ENCODE measurements at places on chromosomes 2 and 18.

DNA sequence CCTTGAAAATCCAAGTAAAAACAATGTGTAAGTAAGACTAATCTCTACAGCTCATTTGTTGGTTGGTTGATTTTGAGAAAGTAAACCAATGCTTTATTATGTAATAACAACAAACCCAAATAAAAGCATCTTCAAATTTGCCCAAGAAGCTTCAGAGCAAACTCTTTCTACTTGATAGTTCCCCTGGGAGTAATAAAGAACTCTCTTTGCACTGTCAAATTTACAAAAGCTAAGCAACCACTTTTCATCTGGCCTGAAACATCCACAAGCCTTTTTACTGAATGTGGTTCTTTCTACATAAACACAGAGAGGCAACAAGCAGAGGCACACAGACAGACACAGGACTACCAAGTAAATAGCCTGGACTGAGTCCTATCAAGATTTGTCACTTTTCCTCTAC lies 28.8 kb upstream of the CACNB4 start:
- DNase-seq: no peak

DNA sequence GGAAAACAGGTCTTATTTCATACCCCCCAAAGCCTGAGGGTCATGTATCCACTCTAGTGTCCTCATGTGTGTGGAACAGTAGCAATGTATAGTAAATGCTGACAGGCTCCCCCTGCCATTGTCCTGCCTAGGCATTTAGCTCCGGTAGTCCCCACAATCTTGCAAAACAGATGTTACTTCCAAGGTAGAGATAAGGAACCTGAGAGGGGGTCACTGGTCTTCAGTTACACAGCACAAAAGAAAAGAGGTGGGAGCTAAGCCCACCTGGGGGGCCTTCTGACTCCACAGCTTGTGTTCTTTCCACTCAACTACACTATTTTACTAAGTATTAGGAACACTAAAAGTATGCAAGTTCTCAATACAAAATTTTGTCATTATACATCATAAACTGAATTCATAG lies 17.4 kb upstream of the FECH start:
- no peak for DNase-seq

DNA sequence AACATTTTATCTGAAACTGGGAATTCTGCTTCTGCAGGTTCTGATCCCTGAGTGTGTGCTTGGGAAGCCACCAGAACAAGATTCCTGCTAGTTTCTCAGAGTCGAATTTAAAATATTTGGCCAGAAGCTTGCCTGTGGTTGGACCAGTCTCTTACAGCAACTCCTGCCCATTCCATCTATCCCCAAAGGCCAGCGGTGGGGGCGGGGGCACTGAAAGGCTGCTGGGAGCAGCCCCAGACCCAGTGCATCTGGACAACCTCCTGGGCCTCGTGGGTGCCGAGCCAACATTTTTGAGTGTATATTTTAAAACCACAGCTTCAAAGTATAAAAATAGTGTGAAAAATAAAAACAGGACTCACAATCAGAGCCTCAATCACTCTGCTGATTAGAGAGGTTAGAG lies 38.6 kb upstream of the ZFP36L2 start:
- peak; percentile 50 for DNase-seq

DNA sequence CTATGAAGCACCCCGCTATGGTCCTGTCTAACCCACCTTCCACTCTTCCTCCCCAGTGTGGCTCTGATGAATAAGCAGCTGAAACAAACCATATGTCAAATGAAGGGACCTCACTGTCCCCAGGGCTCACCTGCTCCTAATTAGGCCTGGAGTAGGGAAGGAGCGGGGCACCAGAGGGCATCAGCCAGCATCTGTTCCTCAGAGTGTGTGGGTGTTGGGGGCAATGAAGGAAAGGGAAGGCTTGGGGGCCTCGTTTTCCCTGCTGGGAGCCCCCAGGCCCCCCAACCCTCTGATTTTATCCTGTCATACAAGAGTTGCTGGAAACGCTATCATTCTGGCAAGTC lies 274.7 kb downstream of the HAUS1 start:
- no peak for DNase-seq

GRCh38 chr18:70931942-70932814 lies 643.3 kb downstream of the SOCS6 start:
- peak; percentile 57 for DNase-seq

DNA sequence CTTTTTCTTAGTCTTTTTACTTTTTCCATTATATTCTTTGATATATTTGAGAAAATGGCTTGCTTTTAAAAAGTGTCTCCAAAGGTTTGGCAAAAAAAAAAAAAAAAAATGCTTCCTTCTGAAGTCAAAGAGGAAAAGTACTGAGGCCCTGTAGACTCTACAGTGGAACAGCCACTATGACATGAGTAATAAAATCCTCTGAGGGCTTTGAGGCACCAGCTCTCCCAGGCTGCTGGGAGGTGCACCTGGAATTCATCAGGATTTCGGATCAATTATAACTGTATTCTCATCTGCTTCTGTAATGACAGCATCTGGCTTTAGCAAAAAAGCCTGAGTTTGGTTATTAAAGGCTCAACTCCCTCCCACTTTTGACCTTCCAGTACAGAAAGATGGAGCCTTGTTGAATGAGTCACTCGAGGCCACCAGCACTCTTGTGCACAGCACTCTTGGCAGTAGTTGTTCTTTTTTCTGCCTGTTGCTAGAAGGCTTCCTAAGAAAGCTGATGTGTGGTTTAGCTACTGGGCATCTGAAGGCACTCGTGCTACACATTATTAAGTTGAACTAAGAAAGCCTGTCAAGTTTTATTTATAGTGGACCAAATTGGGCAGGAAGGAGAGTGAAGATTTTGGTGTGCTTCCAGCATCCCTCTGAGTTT lies 131.3 kb downstream of the PRPF40A start:
- peak; percentile 89 for DNase-seq

- no peak for DNase-seq
These were observed 290.8 kb downstream of the DYSF start for GRCh38 chr2:71743995-71744675.

DNA sequence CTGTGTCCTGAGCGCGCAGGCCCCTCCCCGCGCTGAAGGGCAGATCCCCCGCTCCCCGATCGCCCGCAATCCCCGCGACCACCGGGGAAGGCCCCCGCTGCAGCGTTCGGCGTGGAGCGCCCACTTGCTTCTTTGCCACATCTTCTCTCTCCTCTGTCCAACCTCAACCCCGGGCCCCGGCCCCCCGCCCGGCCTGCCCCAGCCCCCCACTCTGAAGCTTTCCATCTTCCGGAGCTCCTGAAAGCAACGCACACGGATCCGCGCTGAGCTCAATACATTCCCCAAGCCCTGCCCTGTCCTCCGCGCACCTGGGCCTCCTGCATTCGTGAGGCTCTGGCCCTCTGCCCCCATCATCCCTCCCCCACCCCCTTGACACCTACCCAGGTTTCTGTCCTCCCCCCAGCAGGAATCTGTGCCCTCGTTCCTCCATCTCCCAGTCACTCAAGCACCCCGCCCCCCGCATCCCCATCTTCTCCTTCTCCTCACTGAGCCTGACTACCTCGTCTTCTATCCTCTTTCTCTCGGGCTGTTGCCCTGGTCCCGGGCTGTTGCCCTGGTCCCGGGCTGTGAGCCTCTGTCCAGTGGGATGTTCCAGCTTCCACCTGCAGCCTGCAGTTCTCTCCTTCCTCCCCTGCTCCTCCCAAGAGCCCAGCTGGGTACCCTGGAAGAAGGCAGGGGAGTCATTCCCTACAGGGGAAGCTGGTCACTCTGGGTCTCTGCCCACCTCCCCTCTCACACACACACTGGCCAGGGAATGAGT lies 7.8 kb downstream of the SPEG start:
- peak; percentile 46 for DNase-seq

DNA sequence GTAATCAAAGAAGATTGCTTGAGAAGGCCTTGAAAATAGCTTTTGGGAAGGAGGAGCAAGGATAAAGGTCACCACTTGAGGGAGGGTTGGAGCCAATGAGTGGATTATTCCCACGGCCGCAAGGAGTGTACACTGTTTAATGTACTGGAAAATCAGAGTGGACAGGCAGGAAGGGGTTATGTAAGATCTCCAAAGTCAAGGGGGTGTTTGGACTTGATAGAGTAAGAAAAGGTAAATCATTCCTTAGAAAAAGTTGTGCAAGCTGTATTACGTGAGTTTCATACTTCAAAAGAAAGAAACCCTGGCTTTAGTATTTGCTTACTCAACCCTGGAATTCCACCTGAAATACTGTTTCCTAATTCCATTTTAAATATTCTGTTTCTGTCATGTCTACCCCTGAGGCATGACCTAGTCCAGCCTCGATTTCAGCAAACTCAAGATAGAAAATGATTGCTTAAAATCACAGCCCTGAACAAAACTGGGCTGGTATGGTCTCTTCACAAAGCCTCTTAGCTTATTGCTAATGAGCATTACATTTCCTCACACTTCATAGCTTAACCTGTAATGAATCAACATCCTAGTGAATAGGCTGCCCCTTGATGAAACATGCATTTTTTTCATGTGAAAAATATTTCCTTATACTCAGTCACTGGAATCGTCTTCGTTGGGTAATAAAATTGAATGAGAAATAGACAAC lies 1.1 kb downstream of the MREG start:
- peak; percentile 46 for DNase-seq

DNA sequence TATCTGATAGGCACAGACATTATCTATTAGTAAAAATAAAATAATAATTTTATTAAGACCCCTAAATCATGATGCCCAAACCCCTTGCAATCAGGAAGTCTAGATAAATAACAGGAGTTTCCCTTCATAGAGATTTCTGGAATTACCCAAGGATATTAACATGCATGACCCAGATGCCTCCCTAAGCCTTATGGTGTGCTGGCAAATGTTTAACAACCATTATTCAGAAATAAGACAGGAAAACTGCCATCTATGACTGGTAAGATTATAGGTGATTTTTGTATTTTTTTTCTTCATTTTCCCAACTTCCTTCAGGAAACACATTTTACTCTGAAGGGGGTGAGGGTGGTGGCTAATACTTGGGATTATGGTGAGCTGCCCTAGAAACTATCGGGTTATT lies 2.7 kb upstream of the PPP1CB start:
- no peak for DNase-seq

DNA sequence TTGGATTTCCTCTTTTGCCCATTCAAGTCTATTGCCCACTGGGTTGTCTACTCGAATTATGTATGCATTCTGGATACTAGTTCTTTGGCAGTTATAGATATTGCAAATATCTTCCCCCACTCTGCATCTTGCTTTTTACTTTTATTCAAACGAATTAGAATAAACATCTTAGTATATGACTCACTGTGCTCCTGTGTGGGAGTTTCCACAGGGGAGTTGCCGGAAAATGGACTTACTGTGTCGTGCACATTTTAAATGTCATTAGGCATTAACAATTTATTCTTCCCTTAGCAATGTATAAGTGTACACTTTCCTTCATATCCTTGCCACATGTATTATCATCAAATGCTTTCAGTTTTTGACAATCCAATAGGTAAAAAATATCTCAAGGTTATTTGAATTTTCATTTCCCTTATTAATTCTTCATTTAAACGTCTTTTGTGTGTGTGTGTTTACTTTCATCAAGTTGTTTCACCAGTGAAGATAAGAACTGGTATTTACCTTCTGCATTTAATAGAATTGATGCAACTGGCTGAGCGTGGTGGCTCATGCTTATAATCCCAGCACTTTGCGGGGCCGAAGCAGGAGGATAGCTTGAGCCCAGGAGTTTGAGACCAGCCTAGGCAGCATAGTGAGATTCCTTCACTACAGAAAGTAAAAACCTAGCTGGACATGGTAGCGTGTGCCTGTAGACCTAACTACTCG lies 4.6 kb upstream of the UGT1A5 start:
- DNase-seq: peak; percentile 69

- DNase-seq: no peak
These were observed 23.4 kb upstream of the TANK start for GRCh38 chr2:161136696-161137324.

DNA sequence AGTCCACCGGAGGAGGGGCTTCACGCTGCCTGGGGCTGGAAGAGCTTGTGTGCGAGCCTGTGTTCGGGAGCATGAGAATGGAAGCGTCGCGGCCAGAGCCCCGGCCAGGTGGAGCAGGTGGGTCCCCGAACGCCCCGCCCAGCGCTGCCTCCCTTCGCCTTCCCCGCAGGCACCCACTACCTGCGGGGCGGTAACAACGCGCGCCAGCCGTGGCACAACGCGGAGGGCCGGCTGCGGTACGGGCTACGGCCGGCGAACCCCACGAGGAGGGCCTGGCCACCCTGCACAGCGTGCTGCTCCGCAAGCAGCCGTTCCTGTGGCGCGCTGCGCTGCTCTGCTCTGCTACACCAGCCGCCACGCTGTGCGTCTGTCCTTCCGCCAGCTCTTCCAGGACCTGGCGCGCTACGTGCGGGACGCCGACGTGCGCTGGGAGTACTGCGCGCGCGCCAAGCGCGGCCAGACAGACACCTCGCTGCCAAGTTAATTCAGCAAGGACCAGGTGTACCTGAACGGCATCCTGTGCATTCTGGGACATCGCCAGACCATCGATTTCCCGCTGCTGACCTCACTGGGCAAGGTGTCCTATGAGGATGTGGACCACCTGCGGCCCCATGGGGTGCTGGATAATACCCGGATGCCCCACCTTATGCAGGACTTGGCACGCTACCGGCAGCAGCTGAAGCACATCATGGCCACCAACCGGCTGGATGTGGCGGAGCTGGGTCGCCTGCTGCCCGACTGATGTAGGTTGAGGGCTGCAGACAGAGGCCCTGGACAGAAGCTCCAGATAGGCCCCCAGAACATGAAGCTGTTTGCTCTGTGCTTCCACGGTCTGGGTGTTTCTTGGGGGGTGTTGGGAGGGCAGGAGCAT lies 200.6 kb downstream of the NAPG start:
- DNase-seq: no peak

- no peak for DNase-seq
These were observed 59.0 kb downstream of the GPR39 start for GRCh38 chr2:132475615-132476014.

DNA sequence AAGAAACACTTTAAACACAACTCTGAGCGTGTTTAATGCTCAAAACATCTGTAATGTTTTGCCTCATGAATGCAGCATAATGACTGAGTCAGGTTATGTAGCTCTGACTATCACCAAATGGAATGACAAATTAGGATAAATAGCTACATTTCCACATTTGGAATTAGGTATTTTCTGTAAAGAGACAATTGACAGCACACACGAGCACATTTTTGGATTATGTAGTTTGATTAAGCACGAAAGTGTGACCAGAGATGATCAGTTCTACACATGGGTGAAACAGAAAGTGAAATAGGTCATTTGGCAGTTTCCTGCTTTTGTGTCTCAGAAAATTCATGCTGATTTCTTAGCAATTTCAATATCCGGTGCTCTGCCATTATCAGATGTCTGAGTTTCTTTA lies 29.0 kb downstream of the LPIN1 start:
- peak; percentile 62 for DNase-seq

GRCh38 chr2:221549143-221549542 lies 23.0 kb downstream of the EPHA4 start:
- DNase-seq: peak; percentile 61

- DNase-seq: no peak
These were observed 39.1 kb upstream of the HS6ST1 start for GRCh38 chr2:128357506-128358370.
